ENCODE measurements at places on chromosomes 1 and 21.

- no peak for DNase-seq
These were observed 50.6 kb upstream of the SLC45A1 start for GRCh38 chr1:8267307-8267706.

- DNase-seq, result no peak
These were observed 66.1 kb downstream of the CD2 start for GRCh38 chr1:116820369-116820768.

DNA sequence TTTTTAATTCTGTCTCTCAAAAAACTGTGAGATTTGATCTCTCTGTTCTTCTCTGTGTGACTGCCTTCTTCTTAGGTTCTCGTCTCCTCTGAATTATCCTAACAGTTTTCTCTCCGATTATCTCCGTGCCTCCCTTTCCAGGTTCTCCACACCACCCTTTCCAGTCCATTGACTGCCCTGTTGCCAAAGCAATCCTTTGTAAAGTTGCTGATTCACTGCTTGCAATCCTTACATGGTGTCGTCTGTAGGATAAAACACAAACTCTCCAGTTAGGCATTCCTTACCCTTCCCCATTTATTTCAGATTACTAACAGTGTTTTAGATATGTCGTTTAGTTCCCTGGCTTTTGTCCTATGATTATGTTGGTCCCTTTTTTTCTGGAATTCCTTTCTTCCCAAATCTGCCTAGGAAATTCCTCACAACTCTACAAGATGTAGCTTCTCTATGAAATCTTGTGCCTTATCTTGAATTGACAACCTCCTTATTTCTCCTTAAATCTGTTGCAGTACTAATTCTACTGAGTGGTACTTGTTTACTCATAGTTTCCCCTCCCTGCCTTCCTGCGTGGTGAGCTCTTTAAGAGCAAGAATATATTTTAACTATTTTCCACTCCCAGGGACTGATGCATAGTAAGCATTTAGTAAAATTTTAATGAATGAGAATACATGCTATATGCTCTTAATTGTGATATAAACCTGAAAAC lies 22.3 kb downstream of the RCOR3 start:
- DNase-seq, result no peak

GRCh38 chr1:210625715-210626114 lies 297.0 kb downstream of the HHAT start:
- DNase-seq, result no peak

DNA sequence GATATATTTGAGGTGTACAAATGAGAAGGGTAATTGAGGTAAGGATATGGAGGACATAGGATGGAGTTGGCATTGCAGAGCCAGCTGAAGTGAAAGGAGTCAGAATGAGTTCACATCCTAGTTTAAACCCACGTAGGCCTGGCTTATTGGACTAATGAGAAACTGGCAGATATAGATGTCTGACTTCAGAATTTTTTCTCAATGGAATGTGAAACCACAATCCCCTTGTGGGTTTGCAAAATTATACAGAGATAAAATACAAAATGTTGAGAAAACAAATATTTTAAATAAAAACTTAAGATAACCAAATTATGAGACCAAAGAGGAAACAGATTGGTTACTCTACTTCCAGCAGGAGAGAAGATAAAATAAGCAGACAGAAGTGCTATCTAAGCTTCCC lies 277.4 kb upstream of the LRRC7 start:
- no peak for DNase-seq

Measured in GM12864 (cell line).